ENCODE measurements at places on chromosomes 1 and 21. TPM values are rescaled to one million over a fixed set of nuclear protein-coding genes. Genes with fewer than 3 reads are reported as not detected.

DNA sequence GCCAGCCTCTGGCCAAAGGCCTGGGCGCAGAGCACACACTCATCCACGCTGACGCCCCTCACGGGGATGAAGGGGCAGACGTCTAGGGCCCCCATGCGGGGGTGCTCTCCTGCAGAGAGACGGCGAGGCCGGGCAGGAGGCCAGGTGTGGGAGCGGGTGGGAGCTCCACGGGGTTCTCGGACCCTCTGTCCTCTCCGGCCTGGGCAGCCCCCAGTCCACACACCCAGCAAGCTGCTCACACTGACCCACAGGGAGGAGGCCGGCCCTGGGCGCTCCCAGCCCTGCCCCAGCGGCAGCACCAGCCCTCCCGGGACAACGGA, 2.5 kb downstream of the FTCD start:
- no peak for DNase-seq

DNA sequence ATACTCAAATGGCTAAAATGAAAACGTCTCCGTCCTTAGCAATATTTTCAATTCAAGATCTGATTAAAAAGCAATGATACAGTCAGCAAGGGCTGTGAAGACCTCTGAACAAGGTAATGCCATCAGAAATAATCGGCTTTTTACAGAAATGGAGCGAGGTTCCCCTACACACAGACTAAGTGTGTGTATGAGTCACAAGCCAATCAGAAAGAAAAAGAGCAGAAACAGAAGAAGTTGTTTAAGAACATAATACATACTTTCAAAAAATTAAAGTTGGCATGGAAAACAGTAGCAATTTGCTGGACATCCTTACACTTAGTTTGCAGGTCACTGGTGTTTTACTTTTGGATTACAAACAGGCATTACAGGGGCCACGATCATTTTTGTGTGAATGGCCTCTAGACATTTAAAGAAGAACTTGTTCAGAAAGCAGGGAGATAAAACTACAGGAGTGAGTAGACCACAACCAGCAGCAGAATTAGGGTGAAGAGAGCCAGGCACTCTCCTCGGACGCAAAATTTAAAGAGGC, 350.0 kb upstream of the RUNX1 start:
- DNase-seq: no peak

DNA sequence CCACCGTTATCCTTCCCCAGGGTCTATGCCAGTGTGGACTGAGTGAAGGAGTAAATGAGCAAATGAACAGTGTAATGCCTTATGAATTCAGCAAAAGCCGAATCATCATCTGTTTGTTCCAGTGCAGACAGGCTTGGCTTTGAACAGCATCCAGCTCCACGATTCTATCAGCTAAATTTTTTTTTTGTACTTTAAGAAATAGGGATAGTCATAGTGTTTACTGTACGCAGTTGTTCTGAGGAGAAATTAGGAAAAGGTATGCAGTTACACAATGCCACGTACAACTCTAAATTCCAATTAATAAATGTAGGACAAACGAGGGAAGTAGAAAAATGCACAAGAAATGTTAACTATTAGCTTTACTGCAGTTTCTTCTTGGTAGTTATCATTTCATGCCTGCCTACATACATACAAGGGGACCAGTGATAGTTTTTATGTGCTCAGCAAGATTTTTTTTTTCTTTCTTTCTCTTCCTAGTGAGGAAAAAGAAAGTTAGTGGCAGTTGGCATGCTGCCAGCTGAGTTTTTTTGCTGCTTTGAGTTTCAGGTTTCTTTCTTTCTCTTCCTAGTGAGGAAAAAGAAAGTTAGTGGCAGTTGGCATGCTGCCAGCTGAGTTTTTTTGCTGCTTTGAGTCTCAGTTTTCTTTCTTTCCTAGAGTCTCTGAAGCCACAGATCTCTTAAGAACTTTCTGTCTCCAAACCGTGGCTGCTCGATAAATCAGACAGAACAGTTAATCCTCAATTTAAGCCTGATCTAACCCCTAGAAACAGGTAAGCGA, at the start of gene IFI44L:
Gene IFI44L, plus strand, starts transcription at position 646 of the 777 bp plus-strand sequence. CDS start 7,468 bp downstream, outside the sequence.
- peak; percentile 60 for DNase-seq

Gene NBPF10
- 1.3 TPM for total RNA-seq

DNA sequence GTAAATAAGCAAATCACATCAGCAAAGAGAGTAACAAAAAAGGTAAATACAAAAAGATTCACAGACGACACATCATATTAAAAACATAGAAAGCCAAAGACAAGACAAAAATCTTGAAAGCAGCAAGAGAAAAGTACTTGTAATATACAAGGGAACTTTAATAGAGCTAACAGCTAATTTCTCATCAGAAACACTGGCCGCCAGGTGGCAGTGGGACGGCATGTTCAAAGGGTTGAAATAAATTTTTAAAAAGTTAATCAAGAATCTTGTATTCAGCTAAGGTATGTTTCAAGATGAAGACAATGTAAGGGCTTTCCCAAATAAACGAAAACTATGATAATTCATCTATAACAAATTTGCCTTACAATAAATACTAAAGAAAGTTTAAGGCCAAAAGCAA, 358.1 kb downstream of the LRRIQ3 start:
- peak; percentile 0 for DNase-seq

Gene LRRC38
- not detected for total RNA-seq

GRCh38 chr1:10724511-10724910, 71.9 kb downstream of the CASZ1 start:
- DNase-seq: no peak

DNA sequence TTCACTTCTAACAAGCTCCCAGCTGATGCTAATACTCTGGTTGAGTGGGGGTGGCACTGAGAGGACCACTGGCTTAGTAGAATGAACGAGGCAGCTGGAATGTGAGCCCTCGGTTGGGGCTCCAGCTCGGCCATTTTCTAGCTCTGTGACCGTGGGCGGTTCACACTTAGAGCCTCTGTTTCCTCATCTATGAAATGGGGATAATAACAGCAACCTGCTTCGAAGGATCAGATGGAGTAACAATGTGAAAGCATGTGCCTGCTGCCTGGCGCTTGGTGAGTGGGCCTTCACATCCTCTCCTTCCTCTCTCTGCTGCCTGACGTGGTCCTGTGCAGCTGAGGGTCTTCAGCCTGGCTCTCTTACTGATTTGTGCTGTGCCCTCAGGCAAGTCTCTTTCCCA, 20.9 kb upstream of the TTC4 start:
- DNase-seq: no peak

DNA sequence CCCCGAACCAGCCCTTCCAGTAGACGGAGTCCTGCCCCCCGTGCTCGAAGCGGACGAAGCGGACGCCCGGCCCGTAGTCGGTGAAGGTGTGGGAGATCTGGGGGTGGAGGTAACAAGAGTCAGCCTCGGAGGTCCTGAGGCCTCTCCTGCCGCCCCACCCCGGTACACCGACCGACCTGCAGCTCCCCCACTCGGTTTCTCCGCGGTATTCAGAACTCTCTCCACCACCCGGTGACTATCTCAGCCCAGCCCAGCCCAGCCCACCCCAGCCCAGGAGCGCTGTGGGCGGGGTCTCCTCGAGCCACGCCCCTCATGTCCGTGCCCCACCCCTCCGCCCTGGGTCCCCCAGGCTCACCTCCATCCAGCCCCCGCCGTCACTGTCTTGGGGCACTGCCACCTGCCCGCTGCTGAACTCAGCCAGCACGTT, 5.5 kb downstream of the FBXO2 start:
- no peak for DNase-seq

Gene LENEP
- total RNA-seq: 0.43 TPM

DNA sequence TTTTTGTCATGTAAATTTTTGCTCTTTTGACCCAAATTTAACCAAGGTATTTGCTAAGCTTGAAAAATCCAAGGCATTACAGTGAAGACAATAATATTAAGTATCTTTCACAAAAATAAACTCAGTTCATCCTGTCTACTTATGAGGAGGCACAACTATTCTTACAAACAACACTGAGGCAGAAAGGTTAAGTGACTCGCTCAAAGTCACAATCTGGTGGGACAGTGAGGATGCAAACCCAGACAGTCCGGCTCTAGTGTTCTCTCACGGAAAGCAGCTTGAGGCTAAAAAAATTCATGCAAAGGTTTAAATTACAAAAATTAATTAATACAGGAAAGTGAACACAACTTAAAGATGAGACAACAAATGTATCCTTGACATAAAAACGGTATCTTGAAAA, 125.3 kb downstream of the SIPA1L2 start:
- no peak for DNase-seq
